HFF-Myc (cell line): ENCODE measurements at places on chromosomes 5 and 9.

GRCh38 chr5:131763968-131764367 is 32.8 kb downstream of the FNIP1 start:
- DNase-seq: no peak

GRCh38 chr5:131356619-131357018 is 92.8 kb downstream of the CDC42SE2 start:
- DNase-seq: no peak

DNA sequence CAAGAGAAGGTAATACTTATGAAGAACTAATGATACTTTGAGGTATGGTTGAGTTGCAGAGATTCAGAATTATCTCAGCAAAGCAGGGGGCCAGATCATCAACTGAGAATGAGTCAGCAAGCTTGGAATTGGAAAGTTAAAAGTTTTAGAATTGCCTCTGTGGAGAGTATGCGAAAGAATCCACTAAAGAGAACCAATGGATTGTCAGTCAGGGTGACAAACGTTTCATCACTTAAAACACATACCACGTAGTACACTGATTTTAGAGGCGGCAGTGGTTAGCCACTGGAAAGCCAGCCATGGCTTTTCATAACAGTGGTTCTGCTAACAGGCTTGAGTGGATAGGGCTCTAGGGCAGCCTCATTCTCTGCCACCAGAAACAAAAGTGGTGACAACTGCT is 30.7 kb downstream of the AOPEP start:
- DNase-seq: no peak

- peak; percentile 16 for DNase-seq
These were observed 822.5 kb downstream of the NR2F1-AS1 start for GRCh38 chr5:92758552-92758951.

DNA sequence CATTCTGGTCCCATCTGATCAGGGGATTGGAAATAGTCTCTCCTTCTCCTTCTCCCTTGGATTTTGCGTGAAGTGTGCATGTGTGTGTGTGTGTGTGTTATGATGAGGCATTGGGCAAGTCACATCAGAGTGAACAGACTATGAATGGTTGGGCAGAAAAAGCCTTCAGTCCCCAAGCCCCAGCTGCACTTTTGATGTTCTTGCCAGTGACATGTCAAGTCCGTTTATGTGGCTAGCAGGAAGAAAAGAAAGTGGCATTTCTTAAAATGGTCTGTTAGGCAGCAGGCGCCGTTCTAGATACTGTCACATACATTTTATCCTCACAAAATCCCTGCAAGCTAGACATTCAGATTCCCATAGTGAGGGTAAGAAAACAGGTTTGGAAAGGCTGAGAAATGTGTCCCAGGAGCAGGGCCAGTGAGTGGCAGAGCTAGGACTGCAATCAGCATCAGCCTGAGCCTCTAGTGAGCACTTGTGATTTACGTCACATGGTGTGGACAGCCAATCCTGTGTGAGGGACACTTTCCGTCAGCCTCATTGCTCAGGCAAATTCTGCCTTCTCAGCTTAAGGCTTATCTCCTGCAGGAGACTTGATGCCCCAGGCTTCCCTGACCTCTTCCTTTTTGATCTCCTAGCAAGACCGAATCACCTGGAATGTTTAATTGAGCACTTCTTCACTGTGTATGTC is 60.4 kb downstream of the GLRA1 start:
- DNase-seq: no peak
